ENCODE measurements at places on chromosomes 16 and 17. TPM values are rescaled to one million over a fixed set of nuclear protein-coding genes. Genes with fewer than 3 reads are reported as not detected.

Gene NOTUM
- 1.5 TPM for total RNA-seq

DNA sequence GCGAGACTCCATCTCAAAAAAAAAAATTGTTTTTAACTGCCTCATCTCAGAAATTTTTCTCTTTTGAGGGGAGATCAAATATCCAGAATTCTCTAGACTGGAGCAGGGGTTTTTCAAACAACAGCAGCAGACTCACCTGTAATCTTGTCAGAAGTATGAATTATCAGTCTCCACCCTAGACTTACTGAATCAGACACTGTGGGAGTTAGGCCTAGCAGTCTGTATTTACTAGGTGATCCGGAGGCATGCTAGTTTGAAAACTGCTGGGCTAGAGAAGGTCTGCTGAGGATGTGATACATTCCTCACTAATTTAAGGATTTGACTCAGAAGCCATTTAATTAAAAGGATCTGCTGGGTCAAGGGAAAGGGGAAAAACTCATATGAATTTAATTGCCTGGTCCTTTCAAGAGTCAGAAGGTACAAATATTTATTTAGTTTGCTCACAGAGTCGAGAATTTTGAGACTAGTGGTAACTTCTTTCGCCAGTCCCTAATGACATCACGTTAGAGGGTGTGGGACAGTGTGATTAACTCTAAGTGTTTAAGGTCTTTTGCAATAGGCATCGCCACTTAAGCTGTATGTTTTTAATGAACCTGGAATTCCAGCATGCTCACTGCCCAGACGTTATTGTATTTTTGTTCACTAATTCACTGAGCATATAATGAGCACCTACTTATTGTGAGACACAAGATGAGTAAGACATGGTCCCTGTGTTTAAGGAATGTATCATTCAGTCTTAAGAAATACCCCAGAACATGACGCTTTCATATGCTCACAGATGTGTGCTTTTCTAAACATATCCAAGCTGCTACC is 14.2 kb downstream of the ATP6V0A1 start:
- H3K4me1 ChIP-seq = peaks cover 18% of the 10 kb centered on the region

DNA sequence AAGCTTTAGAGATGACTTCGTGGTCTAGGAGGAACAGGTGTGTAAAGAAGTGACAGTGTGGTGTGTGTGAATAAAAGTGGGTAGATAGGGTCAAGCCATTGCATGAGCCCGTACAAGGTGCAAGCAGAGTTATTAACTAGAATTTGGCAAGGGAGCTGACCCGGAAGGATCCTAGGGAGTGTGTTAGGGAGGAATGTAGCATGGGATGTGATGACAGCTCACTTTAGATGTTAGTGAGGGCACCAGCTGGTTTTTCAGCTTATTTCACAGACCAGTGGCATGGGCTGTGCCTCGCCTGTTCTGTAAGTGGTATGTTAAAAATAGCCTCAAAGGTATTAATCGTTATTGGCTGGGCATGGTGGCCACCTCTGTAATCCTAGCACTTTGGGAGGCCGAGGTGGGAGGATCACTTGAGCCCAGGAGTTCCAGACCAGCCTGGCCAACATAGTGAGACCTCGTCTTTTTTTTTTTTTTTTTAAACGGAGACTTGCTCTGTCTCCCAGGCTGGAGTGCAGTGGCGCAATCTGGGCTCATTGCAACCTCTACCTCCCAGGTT is 8.3 kb downstream of the ANKRD40CL start:
- no peak overlapping the region for H3K27ac ChIP-seq
- DNase-seq = no peak
- peaks cover 11% of the 10 kb centered on the region for H3K36me3 ChIP-seq
- peaks cover 10% of the 10 kb centered on the region for H3K27me3 ChIP-seq
- no peaks in the 10 kb centered on the region for H3K4me1 ChIP-seq
- no peak overlapping the region for H3K4me3 ChIP-seq

DNA sequence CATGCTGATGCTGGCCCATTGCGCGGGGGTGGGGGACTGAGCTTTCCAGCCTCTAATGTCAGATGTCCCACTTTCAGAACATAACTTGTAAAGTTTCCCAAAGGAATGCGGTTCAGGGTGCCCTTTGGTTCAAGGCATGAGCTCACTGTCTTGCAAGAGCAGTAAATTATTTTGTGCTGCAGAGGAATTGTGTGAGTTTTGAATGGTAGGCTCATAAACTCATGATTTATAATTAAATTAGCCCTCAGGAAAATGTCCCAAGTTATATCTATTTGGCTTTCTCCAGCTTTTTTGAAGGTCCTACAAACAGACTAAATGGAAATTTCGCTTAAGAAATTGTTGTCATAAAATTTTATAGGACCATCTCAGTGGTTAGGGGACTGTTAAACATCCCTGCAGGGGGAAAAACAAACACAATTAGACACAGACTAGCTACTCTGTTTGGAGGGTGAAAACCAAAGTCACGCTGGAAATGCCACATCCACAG is 321.8 kb downstream of the HS3ST3B1 start:
- H3K27me3 ChIP-seq = peaks cover 3% of the 10 kb centered on the region
- H3K4me3 ChIP-seq = no peak overlapping the region
- H3K4me1 ChIP-seq = no peaks in the 10 kb centered on the region
- no peak for DNase-seq

All from activated T-helper 1 cell treated with anti-CD3 and anti-CD28 coated beads, Interleukin-12 subunit alpha, Interleukin-12 subunit beta, Interleukin-2, Interleukin-4 antibody, amounts not matched to agents 30 ng/mL and 10 ng/mL and 1 ng/mL, durations not matched to agents 14 hours and 24 hours and 36 hours (primary cell).